ENCODE measurements at places on chromosomes 16 and 17. TPM values are rescaled to one million over a fixed set of nuclear protein-coding genes. Genes with fewer than 3 reads are reported as not detected.

C16orf96 gene
- 0.25 TPM for total RNA-seq

DNA sequence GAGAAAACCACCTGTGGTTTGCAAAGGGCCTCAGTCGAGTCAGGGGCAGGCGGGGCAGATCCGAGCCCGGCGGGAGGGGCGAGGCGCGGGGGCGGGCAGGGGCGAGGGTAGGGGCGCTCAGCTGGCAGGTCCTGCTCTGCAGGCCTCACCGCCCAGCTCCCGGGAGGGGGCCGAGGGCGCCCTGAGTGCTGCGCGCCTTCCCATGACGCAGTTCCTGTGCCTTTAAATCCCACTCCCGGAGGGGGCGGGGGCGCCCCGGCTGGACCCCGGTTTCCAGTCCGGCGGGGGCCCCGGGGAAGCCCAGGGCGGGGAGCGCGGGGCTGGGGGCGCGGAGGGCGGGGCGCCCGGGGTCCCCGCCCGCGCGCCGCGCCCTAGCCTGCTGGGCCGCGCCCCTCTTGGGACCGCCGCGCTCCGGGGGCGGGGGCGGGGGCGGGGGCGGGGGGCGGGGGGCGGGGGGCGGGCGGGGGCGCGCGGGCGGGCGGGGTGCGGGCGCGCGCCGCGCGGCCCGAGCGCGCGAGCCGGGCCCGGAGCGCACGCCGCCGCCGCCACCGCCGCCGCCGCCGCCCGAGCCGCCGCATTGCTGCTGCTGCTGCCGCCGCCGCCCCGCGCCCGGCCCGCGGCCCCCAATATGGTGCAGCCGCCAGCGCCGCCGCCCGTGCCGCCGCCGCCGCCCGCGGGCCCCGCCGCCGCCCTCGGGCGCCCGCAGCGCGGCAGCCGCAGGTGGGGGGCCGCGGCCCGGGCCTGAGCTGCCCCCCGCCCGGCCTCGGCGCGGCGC lies at the start of gene JPH3:
Gene JPH3 (plus strand): TSS at position 508 of the 775 bp plus-strand sequence. CDS start 639 bp downstream, outside the sequence.
- peak within 1 kb of the TSS; percentile 37 for H3K4me3 ChIP-seq
- no peaks in the 10 kb centered on the region for H3K36me3 ChIP-seq
- H3K4me1 ChIP-seq: no peaks in the 10 kb centered on the region

DNA sequence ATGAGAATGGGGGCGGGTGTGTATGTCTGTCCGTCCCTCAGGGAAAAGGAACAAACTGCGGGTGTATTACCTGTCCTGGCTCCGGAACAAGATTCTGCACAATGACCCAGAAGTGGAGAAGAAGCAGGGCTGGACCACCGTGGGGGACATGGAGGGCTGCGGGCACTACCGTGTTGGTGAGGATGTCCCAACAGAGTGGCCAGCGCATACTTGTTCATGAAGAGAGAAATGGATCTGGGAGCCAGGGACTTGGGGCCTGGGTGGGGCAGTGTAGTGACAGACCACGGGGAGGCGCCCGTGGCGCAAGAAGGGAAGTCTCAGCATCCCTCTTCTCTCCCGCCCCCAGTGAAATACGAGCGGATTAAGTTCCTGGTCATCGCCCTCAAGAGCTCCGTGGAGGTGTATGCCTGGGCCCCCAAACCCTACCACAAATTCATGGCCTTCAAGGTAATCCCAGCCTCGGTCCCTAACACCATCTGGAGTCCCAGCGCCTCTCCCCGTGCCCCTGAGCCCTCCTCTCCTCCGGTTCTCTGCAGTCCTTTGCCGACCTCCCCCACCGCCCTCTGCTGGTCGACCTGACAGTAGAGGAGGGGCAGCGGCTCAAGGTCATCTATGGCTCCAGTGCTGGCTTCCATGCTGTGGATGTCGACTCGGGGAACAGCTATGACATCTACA lies 3.5 kb upstream of the C17orf107 start:
- peaks cover 8% of the 10 kb centered on the region for H3K36me3 ChIP-seq
- no peaks in the 10 kb centered on the region for H3K27me3 ChIP-seq
- no peak overlapping the region for H3K27ac ChIP-seq
- no peak overlapping the region for H3K4me3 ChIP-seq
- peaks cover 4% of the 10 kb centered on the region for H3K4me1 ChIP-seq
- no peak for DNase-seq

GRCh38 chr16:19923396-19923795 lies 38.7 kb upstream of the GPRC5B start:
- H3K4me3 ChIP-seq: no peak overlapping the region
- no peak overlapping the region for H3K27ac ChIP-seq
- no peaks in the 10 kb centered on the region for H3K27me3 ChIP-seq
- no peaks in the 10 kb centered on the region for H3K4me1 ChIP-seq

FOXN1 gene
- total RNA-seq: not detected

GRCh38 chr16:47461598-47462266 lies 601 bp downstream of the PHKB start:
- peak overlapping the region; percentile 97 for H3K27ac ChIP-seq
- H3K4me3 ChIP-seq: peak overlapping the region; percentile 95

- no peak for DNase-seq
- no peaks in the 10 kb centered on the region for H3K27me3 ChIP-seq
- H3K36me3 ChIP-seq: no peaks in the 10 kb centered on the region
- no peak overlapping the region for H3K27ac ChIP-seq
Measured at GRCh38 chr17:56269556-56270389, 116.5 kb downstream of the ANKFN1 start.

- H3K36me3 ChIP-seq: no peaks in the 10 kb centered on the region
- H3K4me1 ChIP-seq: no peaks in the 10 kb centered on the region
- peak overlapping the region; percentile 65 for H3K27ac ChIP-seq
- no peak for DNase-seq
- H3K27me3 ChIP-seq: no peaks in the 10 kb centered on the region
- H3K4me3 ChIP-seq: no peak overlapping the region
Measured at GRCh38 chr16:11605891-11606290, 19.2 kb upstream of the LITAF start.

GRCh38 chr16:76195056-76195455 lies 82.1 kb upstream of the CNTNAP4 start:
- no peaks in the 10 kb centered on the region for H3K36me3 ChIP-seq
- H3K4me1 ChIP-seq: peaks cover 5% of the 10 kb centered on the region
- peaks cover 3% of the 10 kb centered on the region for H3K27me3 ChIP-seq
- H3K27ac ChIP-seq: no peak overlapping the region
- no peak overlapping the region for H3K4me3 ChIP-seq

GRCh38 chr17:48352630-48353029 lies 77.4 kb downstream of the SKAP1 start:
- H3K36me3 ChIP-seq: no peaks in the 10 kb centered on the region
- no peak for DNase-seq
- peaks cover 2% of the 10 kb centered on the region for H3K27me3 ChIP-seq
- no peaks in the 10 kb centered on the region for H3K4me1 ChIP-seq
- no peak overlapping the region for H3K27ac ChIP-seq

- H3K27me3 ChIP-seq: no peaks in the 10 kb centered on the region
- no peaks in the 10 kb centered on the region for H3K36me3 ChIP-seq
- DNase-seq: no peak
- H3K27ac ChIP-seq: no peak overlapping the region
- H3K4me1 ChIP-seq: no peaks in the 10 kb centered on the region
Measured at GRCh38 chr16:79500286-79500685, 100.3 kb downstream of the MAF start.

- peaks cover 5% of the 10 kb centered on the region for H3K4me1 ChIP-seq
- H3K27ac ChIP-seq: peak overlapping the region; percentile 62
- no peaks in the 10 kb centered on the region for H3K36me3 ChIP-seq
- no peaks in the 10 kb centered on the region for H3K27me3 ChIP-seq
- H3K4me3 ChIP-seq: peak overlapping the region; percentile 85
- no peak for DNase-seq
Measured at GRCh38 chr17:17682293-17682736, 1.1 kb downstream of the RAI1 start.

DNA sequence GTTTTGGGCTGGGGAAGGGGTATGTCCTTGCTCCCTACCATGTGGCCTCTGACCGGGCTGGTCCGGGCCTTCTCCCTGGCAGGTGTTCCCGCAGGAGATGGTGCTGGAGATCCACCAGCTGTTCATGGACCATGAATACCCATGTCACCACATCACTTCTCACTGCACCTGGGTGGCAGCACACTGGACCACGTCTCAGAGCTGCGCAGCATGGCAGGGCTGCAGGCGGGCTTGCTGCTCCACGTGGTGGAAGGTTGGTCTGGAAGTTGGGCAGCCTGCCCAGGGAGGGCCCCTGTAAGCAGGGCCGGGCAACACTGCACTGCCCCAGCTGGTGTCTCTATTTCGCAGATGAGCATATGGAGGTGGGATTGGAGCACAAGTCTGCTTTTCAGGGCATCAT lies 169.5 kb upstream of the ZNF267 start:
- H3K4me1 ChIP-seq: peaks cover 4% of the 10 kb centered on the region
- H3K36me3 ChIP-seq: peaks cover 9% of the 10 kb centered on the region
- no peak for DNase-seq
- H3K27me3 ChIP-seq: no peaks in the 10 kb centered on the region
- no peak overlapping the region for H3K27ac ChIP-seq

DNA sequence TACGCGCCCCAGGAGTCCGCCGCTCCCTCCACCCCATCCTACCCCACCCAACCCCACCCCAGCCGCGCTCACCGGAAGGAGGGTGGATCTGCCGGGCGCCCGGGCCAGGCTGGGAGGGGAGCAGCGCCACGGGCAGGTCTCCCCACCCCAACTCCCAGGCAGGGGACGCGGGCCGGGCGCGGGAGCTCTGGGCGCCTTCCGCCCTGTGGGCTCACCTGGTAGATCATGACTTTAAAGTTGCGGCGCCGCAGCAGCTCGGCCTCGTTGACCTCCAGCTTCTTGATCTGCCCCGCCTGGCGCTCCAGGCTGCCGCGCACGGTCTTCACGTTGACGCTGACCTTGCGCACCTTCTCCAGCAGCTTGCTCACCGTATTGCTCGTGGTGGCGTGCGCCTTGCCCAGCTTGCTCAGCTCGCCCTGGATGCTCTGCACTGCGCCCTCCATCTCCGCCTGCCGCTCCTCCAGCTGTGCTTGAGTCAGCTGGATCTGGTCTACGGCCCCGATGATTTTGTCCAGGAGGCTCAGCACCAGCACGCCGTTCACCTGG lies 571 bp downstream of the CAVIN1 start:
- H3K36me3 ChIP-seq: no peaks in the 10 kb centered on the region
- peak overlapping the region; percentile 74 for H3K27ac ChIP-seq
- H3K4me3 ChIP-seq: peak overlapping the region; percentile 22
- DNase-seq: no peak
- no peaks in the 10 kb centered on the region for H3K27me3 ChIP-seq

C16orf46 gene
- total RNA-seq: 0.08 TPM

GRCh38 chr17:29158488-29159275 lies 21.5 kb downstream of the MYO18A start:
- peak overlapping the region; percentile 85 for H3K27ac ChIP-seq
- no peaks in the 10 kb centered on the region for H3K27me3 ChIP-seq
- DNase-seq: no peak

COPZ2 gene
- 13.3 TPM for total RNA-seq

GRCh38 chr16:1775846-1776671 lies 3.1 kb upstream of the MRPS34 start:
- H3K27ac ChIP-seq: no peak overlapping the region
- H3K27me3 ChIP-seq: no peaks in the 10 kb centered on the region
- peaks cover 50% of the 10 kb centered on the region for H3K4me1 ChIP-seq
- DNase-seq: no peak
- no peak overlapping the region for H3K4me3 ChIP-seq
- peaks cover 7% of the 10 kb centered on the region for H3K36me3 ChIP-seq

DNA sequence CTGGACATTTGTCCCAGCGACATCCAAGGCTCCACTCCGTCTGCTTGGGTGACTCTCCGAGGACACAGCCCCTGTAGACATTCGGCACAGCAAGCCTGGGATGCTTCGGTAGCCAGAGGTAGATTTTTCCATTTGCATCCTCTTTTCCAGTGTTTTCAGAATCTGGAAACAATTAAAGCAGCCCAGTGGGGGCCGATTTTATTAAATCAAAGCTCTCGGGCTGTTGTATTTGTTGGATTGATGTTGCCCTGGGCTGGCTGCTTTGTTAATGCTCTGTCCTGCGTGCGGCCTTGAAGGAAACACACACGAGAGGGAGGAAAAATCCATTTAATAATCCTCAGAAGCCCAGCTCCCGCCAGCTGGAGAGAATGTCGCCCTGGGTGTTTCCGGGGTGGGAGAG lies 158.1 kb upstream of the CIBAR2 start:
- H3K4me1 ChIP-seq: no peaks in the 10 kb centered on the region
- H3K36me3 ChIP-seq: no peaks in the 10 kb centered on the region
- H3K4me3 ChIP-seq: no peak overlapping the region
- DNase-seq: no peak
- no peaks in the 10 kb centered on the region for H3K27me3 ChIP-seq

DNA sequence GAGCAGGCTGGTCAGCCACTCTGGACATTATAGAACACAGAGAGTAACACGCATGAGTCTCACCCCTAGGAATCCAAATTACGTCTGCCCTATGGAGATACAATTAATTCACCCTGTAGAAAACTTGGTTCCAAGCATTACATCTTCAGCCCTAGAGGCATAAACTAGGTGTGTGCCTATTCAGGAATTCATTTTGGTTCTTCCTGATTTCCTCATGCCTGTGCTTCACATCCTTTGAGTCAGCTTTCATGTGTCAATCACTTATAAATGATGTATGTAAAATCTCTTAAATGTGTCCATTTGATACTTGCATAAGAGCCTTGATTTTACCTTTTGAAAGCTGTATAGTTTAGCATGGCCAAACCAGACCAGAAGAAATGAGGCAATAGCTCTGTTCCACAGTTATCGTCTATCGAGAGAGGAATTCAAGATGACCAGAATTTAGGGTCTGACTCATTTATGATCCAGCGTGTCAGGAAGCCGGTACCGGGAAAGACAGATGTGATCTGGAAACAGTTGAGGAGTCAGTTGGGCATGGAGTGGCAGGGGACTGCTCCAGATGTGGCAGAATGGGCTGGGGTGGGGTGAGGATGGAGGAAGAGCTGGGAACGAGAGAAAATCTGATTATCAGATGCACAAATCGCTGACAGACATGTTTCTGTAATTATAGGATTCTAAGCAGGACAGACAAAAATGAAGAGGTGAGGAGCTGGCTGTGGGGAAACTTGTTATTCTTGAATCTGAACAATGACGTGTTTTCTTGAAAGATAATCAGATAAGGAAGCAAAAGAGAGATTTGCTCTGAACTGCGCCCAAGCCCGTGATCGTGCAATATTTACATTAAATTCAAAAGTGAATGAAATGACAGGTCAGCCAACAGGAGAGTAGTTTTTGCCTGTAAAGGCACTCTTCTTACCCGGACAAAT lies 76.7 kb downstream of the C16orf95 start:
- H3K36me3 ChIP-seq: no peaks in the 10 kb centered on the region
- H3K4me3 ChIP-seq: no peak overlapping the region
- no peak overlapping the region for H3K27ac ChIP-seq
- no peaks in the 10 kb centered on the region for H3K4me1 ChIP-seq

KRTAP3-2 gene
- not detected for total RNA-seq

RPS6KB1 gene
- 22.1 TPM for total RNA-seq

NPIPA3 gene
- total RNA-seq: 0.75 TPM

- DNase-seq: no peak
- H3K27ac ChIP-seq: peak overlapping the region; percentile 88
- peaks cover 12% of the 10 kb centered on the region for H3K36me3 ChIP-seq
- H3K27me3 ChIP-seq: no peaks in the 10 kb centered on the region
- H3K4me3 ChIP-seq: peak overlapping the region; percentile 66
- H3K4me1 ChIP-seq: peaks cover 43% of the 10 kb centered on the region
Measured at GRCh38 chr16:30354423-30355143, 525 bp downstream of the CD2BP2 start.

DNA sequence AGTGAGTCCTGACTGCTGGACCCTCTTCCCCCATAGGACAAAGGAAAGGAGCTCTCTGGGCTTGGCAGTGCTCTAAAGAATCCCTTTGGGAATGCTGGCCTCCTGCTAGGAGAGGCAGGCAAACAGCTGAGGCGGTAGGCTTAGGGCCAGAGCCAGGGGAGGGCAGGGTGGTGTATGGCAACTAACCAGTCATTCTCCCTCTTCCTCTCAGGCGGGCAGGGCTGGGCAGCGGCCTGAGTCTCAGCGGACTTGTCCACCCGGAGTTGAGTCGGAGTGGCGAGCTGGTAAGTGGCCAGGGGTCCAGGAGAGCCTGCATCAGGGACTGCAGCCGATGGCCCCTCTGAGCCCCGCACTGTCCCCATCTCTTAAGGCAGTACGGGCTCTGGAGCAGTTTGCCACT lies 4.4 kb downstream of the ACADVL start:
- no peaks in the 10 kb centered on the region for H3K27me3 ChIP-seq
- peaks cover 77% of the 10 kb centered on the region for H3K36me3 ChIP-seq
- no peak for DNase-seq
- H3K4me1 ChIP-seq: peaks cover 46% of the 10 kb centered on the region
